ENCODE measurements at places on chromosomes 16 and 17. TPM values are rescaled to one million over a fixed set of nuclear protein-coding genes. Genes with fewer than 3 reads are reported as not detected.

Gene SCGB1C2
- polyA plus RNA-seq = 0.79 TPM

DNA sequence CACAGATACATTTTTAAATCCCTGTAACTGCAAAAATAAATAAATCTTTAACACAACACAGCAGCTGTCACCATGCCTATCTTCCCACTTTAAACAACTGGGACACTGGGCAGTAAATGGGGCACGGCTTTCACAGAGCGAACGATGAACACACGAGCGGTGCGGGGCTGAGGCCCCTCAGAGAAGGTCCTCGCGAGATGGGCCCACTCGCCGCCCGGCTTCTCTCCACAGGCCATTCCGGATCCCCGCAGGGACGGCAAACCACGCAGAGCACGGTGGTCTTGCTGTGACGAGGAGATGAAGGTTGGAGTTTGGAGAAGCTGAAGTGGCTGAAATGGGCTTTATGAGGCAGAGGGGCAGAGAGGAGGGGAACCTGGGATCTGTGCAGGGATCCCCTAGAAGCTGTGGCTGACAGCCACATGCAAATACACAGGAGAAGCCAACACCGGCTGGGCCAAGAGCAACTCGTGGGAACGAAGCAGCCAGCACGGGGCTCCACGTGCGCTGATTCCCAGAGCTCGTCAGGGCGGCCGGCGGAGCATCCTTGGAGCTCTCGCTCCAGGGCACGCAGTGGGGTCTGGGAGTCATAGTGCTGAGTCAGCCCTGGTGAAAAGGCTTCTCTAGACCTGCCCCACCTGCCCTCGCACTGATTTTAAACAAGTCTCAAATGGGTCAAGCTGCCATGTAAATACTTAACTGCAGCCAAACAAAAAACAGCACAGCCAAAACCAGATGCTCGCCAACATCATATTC lies 31.7 kb downstream of the CCDC57 start:
- no peak for DNase-seq

Gene SDR42E2
- 0.15 TPM for polyA plus RNA-seq

DNA sequence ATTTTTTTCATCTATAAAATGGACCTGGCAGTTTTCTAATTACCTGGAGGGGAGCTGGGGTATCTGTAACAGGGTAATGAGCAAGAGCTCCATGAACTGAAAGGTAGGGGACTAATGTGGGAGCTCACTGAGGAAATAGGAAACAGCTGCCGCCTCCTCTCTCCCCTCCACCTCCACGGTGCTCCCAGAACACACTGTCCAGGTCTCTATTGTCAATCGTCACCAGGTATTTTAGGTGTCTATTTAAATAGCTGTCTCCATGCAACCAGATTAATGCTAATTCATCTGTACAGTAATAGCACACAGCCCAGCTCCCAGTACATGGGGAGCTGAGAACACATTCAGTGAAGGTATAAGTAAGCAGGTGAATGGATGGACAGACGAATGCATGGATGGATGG lies 233.3 kb downstream of the GRIN2A start:
- DNase-seq = no peak

DNA sequence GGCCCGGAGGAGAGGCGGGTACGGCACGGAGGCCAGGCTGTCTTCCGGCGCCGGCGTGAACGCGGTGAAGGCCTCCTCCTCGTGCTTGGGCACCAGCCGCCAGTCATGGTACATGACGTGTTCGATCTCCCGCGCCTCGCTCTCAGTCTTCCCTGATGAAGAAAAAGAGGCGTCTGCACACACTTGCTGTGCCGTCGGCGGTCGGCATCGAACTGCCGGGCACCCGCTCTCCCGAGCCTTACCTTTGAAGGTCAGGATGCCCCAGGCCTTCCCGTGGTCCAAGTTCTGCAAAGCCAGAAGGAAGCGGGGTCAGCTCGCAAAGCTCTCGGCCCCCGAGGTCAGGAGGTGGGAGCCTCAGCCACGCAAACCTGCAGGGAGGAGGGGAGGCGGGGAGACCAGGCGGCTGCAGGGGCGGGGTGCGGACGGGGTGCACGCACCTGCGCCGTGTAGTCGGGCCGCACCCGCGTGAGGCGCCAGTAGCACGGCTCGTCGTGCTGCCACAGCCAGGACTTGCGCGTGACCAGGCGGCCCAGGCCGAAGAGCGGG lies at the start of gene EME2:
Gene EME2, plus strand, starts transcription at position 449 of the 546 bp plus-strand sequence. CDS start 418 bp downstream, outside the sequence.
- DNase-seq = no peak
